BJ (cell line): ENCODE measurements at places on chromosomes 2 and 18. TPM values are rescaled to one million over a fixed set of nuclear protein-coding genes. Genes with fewer than 3 reads are reported as not detected.

The CCDC138 gene
- 0.52 and 1.1 TPM in 2 replicates for polyA plus RNA-seq

The IL1A gene
- polyA plus RNA-seq, result 0.11 and 0.17 TPM in 2 replicates

The SEMA4F gene
- 8.4 and 10.2 TPM in 2 replicates for polyA plus RNA-seq

The RAB17 gene
- polyA plus RNA-seq, result 0.25 and 0.51 TPM in 2 replicates

The CCBE1 gene
- 35.4 and 51.2 TPM in 2 replicates for polyA plus RNA-seq

The DAW1 gene
- polyA plus RNA-seq, result 0.10 TPM in 1 of 2 replicates, not detected in the other

The FAP gene
- polyA plus RNA-seq, result 135 and 263 TPM in 2 replicates

DNA sequence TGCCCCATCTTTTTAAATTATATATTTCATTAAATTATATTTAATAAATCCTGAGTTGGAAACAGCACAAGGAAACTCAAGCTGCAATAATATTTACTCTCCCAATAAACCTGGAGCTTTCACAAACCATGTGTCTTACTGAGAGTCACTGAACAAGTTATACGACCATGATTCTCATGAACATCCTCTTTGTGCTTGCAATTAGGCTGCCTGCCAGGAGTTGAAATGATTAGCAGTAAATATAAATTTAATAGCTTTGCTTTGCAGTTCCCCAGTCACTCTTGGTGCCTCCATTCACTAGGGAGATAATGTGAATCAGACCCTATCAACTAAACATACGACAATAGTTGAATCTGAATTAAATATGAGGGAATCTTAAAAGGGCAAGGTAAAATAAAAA is 905.1 kb downstream of the NRXN1 start:
- no peak for DNase-seq

GRCh38 chr2:96601382-96602292 is 36.5 kb downstream of the KANSL3 start:
- DNase-seq, result no peak

GRCh38 chr2:183029219-183029618 is 9.0 kb downstream of the NCKAP1 start:
- no peak for DNase-seq

DNA sequence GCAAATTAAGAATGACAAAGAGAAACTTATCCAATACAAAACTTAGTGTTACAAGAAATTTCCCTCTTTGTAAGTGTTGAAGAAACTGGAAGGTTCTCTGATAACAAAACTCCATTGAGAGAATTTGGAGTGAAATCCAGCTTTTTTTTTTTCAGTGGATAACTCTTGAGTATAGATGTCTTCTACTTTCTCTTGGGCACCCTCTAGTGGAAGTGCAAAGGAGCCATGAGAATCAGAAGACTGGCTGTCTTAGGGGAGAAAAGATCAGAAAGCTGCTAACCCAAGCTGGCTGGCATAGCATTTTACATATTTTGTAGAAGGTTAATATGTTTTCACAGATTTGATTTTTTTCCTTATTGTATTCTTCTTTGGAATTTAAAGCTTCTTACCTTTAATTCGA is 138.8 kb upstream of the SATB2 start:
- DNase-seq, result no peak

DNA sequence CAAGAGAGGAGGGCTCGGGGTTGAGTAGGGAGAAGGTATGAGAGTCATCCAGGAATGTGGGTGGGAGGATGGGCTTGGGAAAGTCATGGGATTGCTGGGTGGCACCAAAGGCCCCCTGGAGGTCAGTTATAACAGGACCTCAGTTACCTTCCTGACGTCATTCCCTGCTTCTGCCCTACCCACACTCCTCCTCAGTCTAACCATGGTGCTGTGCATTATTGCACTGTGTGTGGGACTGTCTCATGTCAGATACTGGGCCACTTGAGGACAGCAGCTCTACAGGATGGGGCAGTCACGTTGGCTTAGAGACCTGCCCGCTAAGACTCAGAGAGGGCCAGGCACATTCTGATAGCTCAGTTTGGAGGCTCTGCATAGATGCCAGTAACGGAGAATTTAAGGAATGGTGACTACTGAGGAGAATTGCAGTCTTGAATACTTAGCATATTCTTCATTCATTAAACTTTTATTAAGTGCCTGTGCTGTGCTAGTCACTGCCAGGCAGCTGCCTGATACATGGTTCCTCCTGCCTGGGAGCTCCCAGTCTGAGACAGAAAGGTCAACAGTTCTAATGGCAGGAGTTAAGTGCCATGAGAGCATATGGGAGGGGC is 90.5 kb downstream of the LAMA3 start:
- peak; percentile 62 for DNase-seq

DNA sequence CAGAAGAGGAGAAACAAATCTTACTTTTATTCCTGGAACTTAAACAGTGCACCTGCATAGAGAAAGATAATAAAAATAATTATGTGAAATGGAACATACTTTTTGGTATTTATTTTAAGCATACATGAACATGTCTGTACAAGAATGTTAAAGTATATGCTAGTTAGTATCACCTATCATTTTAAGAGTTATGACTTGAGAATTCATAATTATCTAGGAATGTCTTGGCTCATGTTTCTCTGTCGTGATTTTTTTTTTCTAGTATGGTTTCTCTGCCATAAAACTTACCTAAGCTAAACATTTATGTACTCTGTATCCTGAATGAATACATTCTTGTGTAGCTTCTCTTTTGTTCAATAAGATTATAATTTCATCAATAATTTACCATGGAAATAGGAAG is 4.2 kb downstream of the SERPINB7 start:
- DNase-seq, result no peak

DNA sequence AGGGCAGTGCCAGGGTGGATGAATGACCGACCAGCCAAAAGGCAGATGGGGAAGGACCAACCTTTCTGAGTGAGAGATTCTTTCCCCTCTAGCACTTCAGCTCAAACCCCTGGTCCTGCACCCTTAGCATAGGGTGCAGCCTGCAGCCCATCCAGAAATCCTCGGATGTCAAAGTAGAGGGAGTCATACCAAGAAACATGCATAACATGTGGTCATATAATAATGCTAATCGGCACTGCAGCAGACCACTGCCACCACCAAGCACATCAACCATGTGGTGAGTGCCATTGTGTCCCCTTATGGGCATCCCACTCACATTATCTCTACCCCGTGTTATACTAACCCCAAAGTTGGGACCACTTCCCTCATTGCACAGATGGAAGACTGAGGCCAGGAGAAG is 17.7 kb downstream of the ATOH8 start:
- DNase-seq, result no peak

GRCh38 chr18:75858754-75859153 is 431.3 kb upstream of the SMIM21 start:
- no peak for DNase-seq

GRCh38 chr2:219453671-219454590 is 19.3 kb downstream of the SPEG start:
- peak; percentile 64 for DNase-seq

DNA sequence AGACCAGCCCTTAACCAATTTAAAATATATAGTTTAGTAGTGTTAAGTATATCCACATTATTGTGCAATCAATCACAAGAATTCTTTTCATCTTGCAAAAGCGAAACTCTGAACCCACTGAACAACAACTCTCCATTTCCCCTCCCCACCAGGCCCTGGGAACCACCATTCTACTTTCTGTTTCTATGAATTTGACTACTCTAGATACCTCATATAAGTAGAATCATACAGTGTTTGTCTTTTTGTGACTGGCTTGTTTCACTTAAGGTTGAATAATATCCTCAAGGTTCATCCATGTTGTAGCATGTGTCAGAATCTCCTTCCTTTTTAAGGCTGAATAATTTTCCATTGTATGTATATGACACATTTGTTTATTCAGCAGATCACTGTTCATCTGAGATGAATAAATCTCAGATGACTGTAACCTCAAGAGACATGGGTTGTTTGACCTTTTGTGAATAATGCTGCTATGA is 8.1 kb upstream of the SOS1 start:
- no peak for DNase-seq

- no peak for DNase-seq
Observed at GRCh38 chr2:15354596-15355366, 206.4 kb downstream of the NBAS start.

DNA sequence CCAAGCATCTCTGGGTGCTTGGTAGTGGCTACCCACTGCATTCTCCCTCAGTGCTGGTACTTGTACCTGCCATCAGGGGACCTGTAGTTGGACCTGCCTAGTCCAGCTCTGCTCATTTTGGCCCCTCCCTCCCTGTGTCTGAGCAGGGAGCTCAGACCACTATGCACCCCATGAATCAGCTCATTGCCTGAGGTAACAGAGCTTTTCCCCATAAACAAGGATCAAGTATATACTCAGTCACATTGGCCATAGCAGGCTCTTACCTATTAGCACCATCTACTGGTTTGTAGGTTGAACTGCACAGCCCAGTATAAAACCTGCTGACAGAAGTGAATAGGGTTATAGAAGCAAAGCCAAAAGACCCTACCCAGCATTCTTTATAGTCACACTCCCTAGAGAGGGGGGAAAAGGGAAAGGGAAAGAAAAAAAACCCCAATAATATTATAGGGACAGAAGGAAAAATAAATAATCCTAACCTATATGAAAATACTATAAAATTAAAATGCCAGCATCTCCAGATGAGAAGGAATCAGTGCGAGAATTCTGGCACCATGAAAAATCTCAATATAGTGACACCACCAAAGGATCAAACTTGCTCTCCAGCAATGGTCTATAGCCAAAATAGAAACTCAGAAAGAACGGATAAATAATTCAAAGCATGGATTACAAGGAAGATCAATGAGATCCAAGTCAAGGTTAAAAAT is 6.9 kb upstream of the FLACC1 start:
- DNase-seq, result no peak

DNA sequence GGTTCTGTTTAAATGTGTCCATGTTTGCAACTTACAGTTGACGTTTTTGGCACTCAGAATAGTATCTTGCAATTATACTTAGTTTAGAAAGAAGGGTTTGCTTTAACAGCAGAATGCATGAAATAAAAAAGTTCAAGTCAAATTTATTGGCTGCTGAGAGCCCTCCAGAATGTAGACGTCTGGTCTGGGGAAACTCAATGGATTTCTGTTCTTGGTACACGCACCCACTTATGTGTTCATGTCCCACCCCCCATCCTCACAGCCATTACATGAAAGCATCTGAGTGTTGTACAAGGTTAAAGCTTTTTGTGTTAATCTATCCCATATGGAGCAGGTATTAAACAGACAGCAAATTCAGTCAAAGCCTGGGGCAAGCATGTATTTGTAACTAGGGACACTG is 219.5 kb downstream of the SOX11 start:
- no peak for DNase-seq

DNA sequence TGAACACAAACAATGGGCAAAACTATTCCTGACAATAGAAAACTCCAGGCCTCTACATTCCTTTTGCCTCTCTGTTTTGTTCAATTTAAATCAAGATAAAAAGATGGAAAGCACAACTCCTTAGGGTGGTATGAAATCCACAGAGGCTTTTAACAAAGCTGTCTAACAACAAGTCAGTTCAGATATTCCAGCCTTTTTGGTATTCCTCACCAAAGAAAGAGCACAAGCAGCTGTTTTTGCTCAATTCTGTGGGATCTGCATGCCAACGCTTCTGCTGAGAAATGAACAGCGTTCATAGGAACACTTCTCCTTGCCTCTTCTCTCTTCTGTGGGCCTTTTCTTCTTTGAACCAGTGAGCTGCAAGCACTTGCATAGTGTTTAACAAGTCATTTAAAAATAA is 411.6 kb upstream of the TCF4 start:
- no peak for DNase-seq
